NCI-H1048 (cell line): ENCODE measurements at places on chromosomes 4 and X.

DNA sequence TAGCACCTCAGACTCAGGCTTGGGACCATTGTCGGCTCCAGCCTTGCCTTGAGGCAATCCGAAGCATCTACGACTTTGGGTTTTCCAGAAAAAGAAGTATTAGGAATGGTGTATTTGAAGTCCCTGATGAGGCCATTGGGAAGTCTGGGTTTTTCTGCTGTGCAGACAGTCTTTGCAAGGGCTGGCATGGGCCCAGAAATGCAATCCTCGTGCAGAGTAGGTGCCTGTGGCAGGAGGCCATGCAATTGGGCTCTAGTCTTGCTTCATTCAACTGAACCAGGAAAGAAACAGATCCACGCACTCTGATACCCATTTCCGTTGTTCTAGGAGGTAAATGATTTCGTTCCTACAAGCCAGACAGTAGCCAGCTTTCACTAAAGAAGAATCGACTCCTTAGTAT lies 12.4 kb downstream of the ZFP92 start:
- no peak for DNase-seq

GRCh38 chr4:150668824-150669223 lies 86.9 kb downstream of the MAB21L2 start:
- no peak for DNase-seq

- DNase-seq = no peak
These were observed 128.1 kb downstream of the FAM13A start for GRCh38 chr4:88928852-88929251.

- DNase-seq = no peak
These were observed 672 bp downstream of the LONRF3 start for GRCh38 chrX:118974908-118975671.

GRCh38 chr4:6674500-6675149 lies 19.1 kb upstream of the S100P start:
- no peak for DNase-seq

- no peak for DNase-seq
These were observed 124.9 kb downstream of the STOX2 start for GRCh38 chr4:184030036-184030435.

- no peak for DNase-seq
These were observed 14.2 kb upstream of the RBM3 start for GRCh38 chrX:48560056-48560455.
